ENCODE measurements at places on chromosomes 6 and 20. TPM values are rescaled to one million over a fixed set of nuclear protein-coding genes. Genes with fewer than 3 reads are reported as not detected.

Gene C20orf173
- not detected for total RNA-seq

Gene FAM83C
- not detected for total RNA-seq

Gene SAMD3
- 38.5 TPM for total RNA-seq

Gene HMGCLL1
- not detected for total RNA-seq

Gene PSORS1C2
- total RNA-seq, result not detected

Gene C2
- total RNA-seq, result 5.1 TPM

Gene EFCAB8
- 0.80 TPM for total RNA-seq

Gene ADGRG6
- total RNA-seq, result 0.51 TPM

Gene CBLN4
- total RNA-seq, result not detected

Gene SCRT2
- not detected for total RNA-seq

Gene PNPLA1
- total RNA-seq, result 0.20 TPM

DNA sequence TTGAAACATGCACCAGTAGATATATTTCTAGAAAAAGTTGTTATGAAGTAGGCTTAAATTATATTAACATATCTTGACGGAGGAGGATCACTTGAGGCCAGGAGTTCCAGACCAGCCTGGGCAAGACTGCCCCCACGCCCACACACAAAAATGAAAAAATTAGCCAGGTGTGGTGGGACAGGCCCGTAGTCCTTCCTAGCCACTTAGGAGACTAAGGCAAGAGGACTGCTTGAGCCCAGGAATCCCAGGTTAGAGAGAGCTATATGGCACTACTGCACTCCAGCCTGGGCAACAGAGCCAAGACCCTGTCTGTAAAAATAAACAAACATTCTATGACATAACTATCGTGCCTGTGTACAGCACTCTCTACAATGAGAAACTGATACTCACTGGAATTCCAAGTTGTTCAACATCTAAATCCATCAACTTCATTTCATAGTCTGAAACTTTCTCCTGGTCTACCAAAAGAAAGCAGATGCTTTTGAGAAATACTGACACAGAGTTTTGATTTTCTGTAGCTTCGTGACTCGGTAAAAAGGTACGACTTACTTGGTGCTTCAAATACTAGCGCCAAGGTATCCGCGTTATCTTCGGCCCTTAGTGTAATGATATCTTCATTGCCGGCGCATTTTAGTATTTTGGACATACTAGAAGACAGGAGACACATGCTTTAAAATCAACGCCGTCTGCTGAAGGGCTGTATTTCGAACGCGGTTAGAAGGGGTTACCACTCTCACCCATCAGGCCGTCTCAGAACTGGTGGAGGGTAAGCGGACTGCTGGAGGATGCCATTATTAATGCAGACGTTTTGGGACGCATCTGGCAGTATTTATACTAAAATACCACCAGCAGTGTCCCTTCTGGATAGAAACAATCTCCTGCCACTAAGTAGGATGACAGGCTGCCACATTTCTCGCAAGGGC, 1.3 kb downstream of the PCNA start:
- H3K36me3 ChIP-seq, result peaks cover 2% of the 10 kb centered on the region
- H3K27ac ChIP-seq, result peak overlapping the region; percentile 22
- no peaks in the 10 kb centered on the region for H3K27me3 ChIP-seq

DNA sequence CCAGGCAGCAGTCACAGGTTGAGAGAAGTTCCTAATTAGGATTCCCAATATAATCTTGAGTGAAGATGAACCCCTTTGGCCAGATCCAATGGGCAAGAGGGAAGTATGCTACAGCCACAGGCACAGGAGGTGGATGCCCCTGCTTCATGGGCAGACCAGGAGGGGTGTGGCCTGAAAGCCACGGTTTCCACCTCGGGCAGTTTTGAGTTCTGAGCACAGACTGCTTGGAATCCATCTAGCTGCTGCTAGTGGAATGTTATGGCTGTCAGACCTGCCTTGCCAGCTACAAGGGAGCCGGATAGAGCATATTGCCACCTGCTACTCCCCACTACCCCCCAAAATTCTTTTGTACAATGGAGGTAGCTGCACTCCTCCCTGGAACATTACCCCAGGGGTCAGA, 672.9 kb downstream of the HACE1 start:
- no peaks in the 10 kb centered on the region for H3K27me3 ChIP-seq
- no peaks in the 10 kb centered on the region for H3K36me3 ChIP-seq
- H3K27ac ChIP-seq, result no peak overlapping the region
- no peak overlapping the region for H3K4me3 ChIP-seq

- peaks cover 2% of the 10 kb centered on the region for H3K27me3 ChIP-seq
- H3K36me3 ChIP-seq, result no peaks in the 10 kb centered on the region
- no peak for DNase-seq
Measured at GRCh38 chr20:47664744-47665143, 120.5 kb downstream of the SULF2 start.

DNA sequence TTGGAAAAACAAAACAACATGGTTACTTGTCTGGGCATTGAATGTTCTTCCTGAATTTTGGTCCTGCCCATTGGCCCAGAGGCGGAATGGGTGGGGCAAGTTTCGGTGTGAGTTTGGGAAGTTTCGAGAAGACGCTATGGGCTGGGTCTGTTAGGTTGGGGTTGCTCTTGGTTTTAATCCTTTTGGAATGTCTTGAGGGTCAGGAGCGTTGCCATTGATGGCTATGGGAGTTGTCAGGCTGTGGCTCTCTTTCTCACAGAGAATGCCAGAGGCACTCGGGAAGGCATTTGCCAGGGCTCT, 135.0 kb downstream of the LRRC1 start:
- H3K27me3 ChIP-seq, result no peaks in the 10 kb centered on the region
- no peak overlapping the region for H3K27ac ChIP-seq
- no peaks in the 10 kb centered on the region for H3K36me3 ChIP-seq
- no peak overlapping the region for H3K4me3 ChIP-seq
- DNase-seq, result no peak

DNA sequence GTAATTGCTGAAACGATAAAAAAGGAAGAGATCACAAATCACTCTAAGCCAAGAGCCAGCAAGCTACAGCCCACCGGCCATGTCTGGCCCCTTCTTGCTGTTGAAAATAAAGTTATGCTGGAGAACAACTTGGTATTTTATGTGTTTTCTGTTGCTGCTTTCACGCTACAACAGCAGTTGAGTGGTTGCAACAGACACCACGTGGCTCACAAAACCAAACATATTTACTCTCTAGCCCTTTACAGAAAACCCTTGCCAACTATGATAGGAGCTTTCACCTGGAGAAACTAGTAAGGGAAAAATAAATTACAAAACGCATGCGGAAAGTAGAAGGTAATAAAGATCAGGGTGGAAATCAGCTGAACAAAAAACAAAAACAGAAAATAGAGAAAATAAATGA, 41.1 kb upstream of the SLCO4A1 start:
- no peak for DNase-seq
- peaks cover 8% of the 10 kb centered on the region for H3K4me1 ChIP-seq
- H3K27me3 ChIP-seq, result peaks cover 56% of the 10 kb centered on the region
- H3K36me3 ChIP-seq, result no peaks in the 10 kb centered on the region
- H3K27ac ChIP-seq, result no peak overlapping the region
- H3K4me3 ChIP-seq, result no peak overlapping the region

DNA sequence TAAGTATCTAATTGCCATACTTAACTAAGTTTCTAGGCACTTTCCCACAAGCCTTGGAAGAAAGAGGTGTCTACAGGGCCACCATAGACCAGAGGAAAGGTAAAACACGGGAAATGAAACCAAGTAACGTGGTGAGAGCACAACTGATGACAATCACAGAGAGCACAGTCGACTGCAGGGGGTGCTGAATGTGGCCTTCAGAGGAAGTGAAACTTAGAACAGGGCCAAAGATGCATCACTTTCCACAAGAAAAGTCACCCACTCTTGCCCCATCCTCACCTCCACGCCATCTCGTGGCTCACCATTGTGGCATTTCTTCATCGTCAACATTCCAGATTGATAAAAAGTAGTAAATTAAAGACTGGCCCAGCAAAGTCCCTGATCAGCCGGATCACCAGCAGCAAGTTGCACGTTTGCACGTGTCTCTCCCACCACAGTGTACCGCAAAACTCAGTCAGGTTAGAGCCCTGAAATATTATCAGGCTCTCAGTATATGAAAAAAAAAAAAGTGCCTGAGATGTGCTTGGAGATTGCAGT, 31.4 kb downstream of the HIVEP2 start:
- peak overlapping the region; percentile 98 for H3K27ac ChIP-seq
- DNase-seq, result peak; percentile 69
- H3K36me3 ChIP-seq, result peaks cover 3% of the 10 kb centered on the region
- peaks cover 42% of the 10 kb centered on the region for H3K4me1 ChIP-seq

GRCh38 chr20:32670773-32671455, 2.8 kb downstream of the C20orf203 start:
- H3K4me1 ChIP-seq, result peaks cover 14% of the 10 kb centered on the region
- no peaks in the 10 kb centered on the region for H3K36me3 ChIP-seq
- DNase-seq, result no peak

GRCh38 chr6:36326356-36326995, 10.2 kb downstream of the BNIP5 start:
- H3K4me3 ChIP-seq, result no peak overlapping the region
- no peaks in the 10 kb centered on the region for H3K4me1 ChIP-seq
- no peak for DNase-seq

DNA sequence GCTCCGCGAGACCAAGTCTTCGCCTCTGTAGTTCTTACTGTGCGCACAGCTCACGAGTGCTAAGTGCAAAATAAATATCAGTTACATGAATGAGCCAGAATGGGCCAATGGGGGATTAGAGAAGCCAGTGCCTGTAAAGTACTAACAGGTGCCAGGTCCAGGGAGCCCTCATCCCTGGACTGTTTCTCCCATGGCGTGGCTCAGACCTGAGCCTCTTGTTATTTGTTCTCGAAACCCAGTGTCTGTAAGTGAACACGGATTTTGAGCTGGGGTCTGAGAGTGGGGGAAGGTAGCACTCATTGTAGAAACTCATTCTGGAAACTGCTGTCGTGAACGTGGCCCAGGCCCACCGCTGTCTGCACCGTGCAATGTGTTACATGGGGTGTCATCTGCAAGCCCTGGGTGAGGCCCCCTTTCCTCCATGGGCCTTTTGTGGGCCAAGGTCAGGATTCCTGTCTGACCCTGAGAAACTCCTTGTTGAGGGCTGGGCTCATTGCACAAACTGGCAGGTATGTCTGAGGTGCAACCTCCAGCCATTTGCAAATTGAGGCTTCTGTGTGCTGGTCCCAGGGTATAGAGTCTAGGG, 154.7 kb downstream of the SYCP2 start:
- no peaks in the 10 kb centered on the region for H3K36me3 ChIP-seq
- no peaks in the 10 kb centered on the region for H3K4me1 ChIP-seq
- H3K27me3 ChIP-seq, result no peaks in the 10 kb centered on the region
- no peak overlapping the region for H3K27ac ChIP-seq
- no peak for DNase-seq

DNA sequence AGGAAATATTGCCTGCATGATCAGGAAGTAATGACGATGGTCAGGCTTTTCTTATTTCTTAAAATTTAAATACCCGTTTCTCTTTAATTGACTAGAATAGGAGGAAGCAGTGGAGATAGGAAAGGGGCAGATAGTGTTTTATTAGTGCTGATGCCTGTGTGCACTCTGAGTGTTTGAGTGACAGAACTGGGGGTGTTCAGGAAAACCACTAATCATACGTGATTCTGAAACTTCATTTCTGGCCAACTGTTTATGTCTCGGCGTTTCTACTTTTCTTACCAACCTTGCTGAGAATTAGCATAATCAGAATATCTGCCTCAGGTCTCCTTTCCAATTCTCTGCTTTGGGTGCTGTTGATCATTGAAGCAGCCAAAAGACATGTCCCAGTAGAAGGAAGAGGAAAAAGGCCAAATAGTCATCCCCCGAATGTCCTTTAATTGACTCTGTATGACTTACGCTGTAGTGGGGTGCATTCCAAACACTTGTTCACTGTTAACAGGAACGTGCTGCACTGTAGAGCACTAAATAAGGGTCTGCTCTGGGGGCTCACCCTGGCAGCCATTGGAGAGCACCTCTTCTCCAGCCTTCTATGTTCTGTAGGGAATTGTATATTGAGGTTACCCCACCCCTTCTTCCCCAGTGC, 152.9 kb downstream of the JARID2 start:
- no peaks in the 10 kb centered on the region for H3K27me3 ChIP-seq
- DNase-seq, result no peak
- no peak overlapping the region for H3K4me3 ChIP-seq

DNA sequence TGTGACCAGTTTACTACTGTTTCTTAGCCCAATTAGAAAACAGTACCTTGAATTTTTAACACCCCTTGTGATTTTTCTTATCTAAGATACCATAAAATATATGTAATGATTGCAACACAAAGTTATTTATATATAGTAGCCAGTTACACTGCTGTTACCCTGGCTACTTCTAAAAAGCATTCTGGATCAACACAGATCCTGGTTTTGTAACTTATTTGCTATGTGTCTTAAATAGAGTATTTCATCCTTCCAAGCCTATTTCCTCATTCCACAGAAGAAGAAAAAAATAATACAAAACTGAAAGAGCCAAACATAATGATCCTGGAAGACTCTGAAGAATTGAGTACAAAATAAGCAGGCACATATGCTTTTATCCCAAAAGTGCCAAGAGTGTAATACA, 19.0 kb upstream of the GSTA4 start:
- no peaks in the 10 kb centered on the region for H3K4me1 ChIP-seq
- DNase-seq, result no peak
- H3K27ac ChIP-seq, result no peak overlapping the region
- no peak overlapping the region for H3K4me3 ChIP-seq

DNA sequence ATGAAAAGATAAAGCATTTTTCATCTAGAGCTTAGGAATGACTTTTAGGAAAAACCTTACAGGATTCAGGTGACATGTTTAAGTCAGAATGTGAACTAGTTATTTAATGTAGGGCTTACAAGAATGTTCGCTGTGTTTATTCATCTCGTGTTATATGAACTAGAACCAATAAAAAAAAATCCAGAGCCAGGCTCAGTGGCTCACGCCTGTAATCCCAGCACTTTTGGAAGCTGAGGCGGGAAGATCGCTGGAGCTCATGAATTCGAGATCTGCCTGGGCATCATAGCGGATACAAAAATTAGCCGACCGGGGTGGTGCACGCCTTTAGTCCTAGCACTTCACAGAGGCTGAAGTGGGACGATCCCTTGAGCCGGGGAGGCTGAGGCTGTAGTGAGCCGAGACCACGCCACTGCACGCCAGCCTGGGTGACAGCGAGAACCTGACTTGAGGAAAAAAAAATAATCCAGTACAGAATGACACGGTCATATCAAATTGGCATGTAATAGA, 46.3 kb downstream of the OR2B2 start:
- peak overlapping the region; percentile 96 for H3K4me3 ChIP-seq
- no peak for DNase-seq
- H3K36me3 ChIP-seq, result no peaks in the 10 kb centered on the region

DNA sequence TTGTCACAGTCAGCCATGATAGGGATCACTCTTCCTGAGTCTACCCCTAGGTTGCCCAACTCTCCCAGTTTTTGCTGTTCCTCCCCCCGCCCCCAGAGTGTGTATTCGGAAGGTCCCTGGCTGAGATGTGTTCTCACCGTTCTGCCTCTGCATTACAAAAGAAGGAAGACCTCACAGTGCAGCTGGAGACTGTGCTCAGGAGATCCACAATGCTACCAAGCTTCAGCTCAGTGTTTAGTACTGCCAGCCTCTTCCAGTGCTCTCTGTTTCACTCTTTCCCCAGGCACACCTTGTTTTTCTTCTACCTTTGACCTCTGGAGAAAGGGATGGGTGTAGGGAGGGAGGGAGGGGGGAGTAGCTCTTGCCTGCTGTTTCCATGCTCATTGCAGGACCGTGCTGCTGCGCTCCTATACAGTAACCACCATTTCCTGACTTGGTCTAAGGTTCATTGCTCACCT, 13.4 kb upstream of the MOCS1 start:
- no peaks in the 10 kb centered on the region for H3K27me3 ChIP-seq
- no peaks in the 10 kb centered on the region for H3K36me3 ChIP-seq
- no peaks in the 10 kb centered on the region for H3K4me1 ChIP-seq

GRCh38 chr20:16244892-16245291, 328.4 kb downstream of the KIF16B start:
- H3K4me1 ChIP-seq, result no peaks in the 10 kb centered on the region
- H3K4me3 ChIP-seq, result no peak overlapping the region
- no peak for DNase-seq
- no peaks in the 10 kb centered on the region for H3K36me3 ChIP-seq
- no peak overlapping the region for H3K27ac ChIP-seq

Measured in T-cell (primary cell).